Central memory CD8-positive, alpha-beta T cell (primary cell): ENCODE measurements at places on chromosomes 6 and 20.

- no peak for DNase-seq
These were observed 48.2 kb upstream of the TENT5A start for GRCh38 chr6:81800666-81801065.

- DNase-seq, result no peak
These were observed 132.6 kb upstream of the BTN3A2 start for GRCh38 chr6:26232306-26232939.

GRCh38 chr20:48910347-48910781 lies 11.1 kb upstream of the ARFGEF2 start:
- peak; percentile 41 for DNase-seq

GRCh38 chr6:99602520-99603420 lies 3.9 kb upstream of the PRDM13 start:
- DNase-seq, result no peak
